Coronary artery (tissue), 2 donors: ENCODE measurements at places on chromosomes 4 and X.

- DNase-seq = no peak
Measured at GRCh38 chrX:68086709-68087108, 346.6 kb downstream of the OPHN1 start.

- no peak for DNase-seq
Measured at GRCh38 chr4:110155654-110156053, 42.8 kb downstream of the ELOVL6 start.

DNA sequence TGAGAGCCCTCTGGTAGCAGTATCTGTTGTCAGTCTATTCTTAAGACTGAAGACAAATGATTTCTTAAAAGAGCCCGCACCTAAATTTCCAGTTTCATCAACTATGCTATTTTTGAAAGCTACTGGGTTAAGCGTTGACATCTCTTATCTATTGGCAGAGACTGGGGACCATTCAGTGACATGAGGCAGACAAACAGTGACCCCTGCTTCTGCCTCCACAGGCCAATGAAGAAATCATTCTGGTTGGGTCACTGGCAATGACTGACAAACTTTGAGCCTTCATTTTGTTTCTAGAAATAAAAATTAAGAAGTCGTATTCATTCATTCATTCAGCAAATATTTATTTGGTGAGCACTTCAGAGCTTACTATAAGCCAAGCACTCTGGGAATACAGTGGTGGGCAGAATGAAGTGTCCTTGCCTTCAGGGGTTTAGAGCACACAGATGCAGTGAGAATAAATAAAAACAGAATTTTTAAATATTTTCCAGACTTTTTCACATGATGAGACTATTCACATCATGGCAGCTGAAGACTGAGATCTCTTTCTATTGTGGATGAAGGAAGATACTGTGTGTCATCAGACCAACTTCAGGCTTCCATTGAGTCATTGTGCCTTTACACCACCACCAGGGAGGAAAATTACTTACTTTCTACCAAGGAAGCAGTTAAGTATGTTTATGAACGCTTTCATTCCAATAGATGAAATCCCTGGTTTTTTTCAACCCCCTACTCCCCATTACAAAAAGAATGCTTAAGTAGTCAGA lies 36.0 kb downstream of the SORBS2 start:
- DNase-seq = no peak

GRCh38 chr4:14693728-14694127 lies 308.6 kb upstream of the CPEB2 start:
- DNase-seq = no peak

DNA sequence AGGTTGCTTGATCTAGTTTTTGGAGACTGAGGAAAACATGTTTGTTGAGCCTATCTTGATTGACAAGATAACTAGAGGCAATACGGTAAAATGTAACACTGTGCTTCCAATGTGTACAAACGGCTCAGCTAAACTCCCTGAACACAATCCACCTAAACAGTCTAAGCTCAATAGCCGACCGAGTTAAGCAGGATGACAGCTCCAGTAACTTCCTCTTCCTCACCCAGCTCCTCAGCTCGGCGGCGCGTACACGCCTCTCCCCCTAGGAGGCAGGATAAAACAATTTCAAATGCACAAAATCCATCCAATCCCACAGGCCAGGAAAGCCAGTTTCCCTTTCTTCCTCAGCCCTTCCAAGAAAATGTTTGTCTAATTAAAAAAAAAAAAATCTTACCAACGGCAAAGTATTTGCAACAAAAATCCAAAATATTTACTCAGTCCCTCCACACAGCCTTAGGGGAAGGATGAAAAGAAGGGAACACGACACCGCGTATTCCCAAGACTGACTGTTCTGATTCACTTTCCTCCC lies 1.0 kb downstream of the CNOT6L start:
- DNase-seq = peak; percentile 83

DNA sequence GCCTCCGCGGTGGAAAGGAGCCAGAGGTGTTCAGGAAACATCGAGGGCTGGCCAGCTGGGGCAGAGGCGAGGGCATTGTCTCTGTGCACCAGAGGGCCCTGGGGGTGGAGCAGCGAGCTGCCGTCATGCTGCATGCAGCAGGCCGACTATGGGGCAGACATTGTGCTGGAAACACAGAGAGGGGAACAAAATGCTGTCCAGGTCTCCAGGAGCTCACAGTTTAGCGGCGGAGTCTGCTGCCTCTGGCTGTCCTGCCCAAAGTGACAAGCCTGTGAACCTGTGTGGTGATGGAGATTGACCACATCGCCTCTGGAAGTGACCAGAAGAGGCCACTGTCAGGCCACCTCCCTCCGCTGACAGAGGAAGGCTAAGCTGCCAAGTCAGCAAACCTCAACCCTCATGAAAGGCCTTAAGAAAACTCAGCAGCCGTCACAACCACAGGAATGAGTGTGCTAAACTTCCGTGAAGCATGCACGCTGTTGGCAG lies 20.1 kb upstream of the SASH3 start:
- DNase-seq = no peak

DNA sequence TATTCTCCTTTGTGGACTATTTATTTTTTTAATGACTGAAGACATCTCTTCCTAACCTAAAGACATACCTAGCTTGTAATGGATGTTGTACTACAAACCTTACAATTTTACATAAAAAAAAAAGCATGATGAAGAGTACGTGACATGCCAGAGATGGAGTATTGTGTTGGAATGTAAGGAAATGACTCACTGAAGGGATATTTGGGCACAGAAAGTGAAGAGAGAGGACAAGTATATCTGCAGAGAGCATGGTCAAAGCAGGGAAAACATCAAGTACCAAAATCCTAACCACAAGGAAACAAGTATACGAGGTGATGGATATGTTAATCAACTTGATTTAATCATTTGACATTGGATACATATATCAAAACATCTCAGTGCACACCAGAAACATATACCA lies 1051.4 kb upstream of the PRKX start:
- DNase-seq = no peak
